Karpas-422 (cell line): ENCODE measurements at places on chromosomes 7 and 10.

DNA sequence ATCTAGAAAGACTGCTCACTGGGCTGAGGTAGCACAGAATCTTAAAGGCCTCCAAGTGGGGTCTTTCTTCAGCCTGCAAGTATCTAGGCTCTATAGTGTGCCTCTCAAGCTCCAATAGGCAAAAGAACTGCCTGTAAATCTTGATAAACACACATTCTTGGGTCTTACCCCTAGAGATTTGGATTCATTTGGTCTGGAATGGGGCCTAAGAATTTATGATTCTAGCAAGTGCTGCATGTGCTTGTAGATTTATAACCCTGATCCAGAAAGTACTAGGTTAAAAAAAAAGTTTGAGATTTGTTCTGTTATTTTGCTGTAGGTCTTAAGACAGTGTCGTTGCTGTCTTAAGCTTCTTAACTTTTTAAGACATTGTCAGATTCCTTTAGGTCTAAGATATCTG is 74.1 kb downstream of the RALA start:
- DNase-seq, result no peak

DNA sequence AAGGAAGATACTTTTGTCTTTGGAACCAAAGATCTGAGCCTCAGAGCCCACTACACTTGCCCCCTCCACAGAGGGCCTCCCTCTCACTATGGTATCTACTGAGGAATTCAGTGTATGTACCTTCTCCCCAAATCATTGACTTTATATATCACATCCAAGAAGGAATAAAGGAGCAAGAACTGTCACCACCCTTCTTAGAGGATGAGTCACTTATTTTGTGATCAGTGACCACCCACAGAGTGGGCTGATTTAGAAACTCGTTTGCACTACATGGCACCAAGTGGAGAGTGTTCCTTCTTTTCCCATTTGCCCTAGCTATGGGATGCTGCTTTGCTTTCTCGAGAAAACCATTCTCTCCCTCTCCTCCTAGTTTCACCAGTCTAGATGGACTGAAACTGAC is 5.7 kb downstream of the TMEM243 start:
- DNase-seq, result no peak

DNA sequence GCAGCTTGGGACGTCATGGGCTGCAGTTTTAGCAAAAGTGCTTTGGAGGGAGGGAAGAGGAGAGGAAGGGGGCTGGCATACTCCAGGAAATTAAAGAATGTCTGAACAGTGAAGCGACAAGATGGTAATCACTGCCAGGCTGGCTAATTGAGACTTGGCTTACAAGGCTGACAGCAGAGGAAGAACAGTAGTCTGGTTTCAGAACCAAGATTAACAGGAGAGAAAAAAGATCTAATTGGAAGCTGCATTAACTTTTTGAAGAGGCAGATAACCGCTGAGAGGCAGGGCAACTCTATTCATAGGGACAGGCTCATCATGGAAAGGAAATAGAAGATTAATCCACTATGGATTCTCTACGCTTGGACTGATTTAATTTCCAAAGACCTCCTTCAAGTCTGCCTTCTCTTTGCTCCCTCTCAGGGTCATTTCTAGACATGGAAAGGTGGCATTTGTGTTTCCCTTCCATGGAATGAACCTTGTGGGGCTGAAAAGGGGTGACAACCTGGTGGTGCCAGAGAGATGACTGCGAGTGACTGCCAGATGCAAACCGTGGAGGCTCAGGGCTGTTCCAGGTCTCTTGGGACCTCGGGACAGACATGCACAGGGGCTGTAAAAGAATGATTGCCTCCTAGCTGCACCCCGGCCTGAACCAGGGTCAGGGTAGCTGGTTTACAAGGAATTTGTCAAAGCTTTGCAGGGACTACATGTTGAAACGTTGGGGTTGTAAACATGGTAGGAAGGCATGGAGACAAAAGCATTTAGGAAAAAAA is 210.2 kb upstream of the NPY start:
- no peak for DNase-seq

DNA sequence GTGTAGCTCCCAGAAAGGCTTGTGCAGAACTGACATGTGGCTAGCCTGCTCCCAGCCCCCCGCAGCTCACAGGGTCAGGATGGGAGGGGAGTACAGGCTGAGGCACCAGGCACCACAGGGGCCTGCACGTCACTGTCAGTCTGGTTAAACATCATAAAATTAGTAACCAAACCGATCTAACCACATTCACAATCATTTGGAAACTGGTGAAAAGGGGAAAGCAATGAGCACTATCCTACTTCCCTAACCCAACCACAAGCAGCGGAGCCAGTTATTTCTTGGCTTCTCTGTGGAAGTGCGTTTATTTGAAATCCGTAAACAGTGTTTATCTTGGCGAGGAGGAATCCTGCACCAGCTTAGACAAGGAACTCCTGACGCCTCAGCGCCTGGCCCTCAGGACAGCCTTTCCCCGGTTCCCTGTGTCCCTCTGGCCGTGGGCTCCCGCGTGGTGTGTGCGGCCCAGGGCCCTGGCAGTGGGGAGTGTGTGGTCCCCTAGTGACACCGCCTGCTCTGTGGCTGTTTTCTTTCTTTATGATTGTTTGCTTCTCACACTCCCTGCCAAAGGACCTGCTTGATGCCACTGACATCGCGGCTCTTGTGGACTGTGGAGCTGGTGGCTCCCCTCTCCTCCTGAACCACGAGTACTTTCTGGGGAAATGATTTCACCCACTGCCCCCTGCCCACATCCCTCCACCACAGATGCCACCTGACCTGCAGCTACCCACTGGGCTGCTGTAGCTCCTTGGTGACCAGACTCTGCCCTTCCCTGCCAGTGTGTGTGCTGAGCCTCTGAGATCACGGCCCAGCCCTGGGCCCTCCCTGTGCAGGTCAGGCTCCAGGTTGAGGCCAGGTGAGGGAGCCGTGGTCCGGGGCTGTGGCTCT is 38.0 kb downstream of the INPP5A start:
- DNase-seq, result no peak

DNA sequence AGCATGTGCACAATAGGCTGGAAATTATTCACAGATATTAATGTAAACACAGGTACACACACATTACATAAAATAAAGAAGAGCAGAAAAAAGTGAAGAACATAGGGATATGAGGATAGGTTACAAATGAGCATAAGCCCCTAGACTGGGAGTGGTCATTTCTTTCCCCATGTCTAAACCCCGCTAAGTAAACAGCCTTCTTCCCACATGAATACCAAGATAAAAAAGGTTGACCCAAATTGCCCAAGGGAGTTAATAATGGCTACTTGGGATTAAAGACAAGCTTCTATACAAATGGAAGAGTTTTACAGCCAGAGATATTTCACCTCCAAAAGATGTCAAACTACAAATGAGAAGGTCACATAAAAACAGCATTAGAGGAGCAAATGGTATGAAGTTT is 527.1 kb upstream of the CELF2 start:
- DNase-seq, result no peak
